A549 treated with dexamethasone at 1 μM for 4 hours (cell line): ENCODE measurements at places on chromosomes 3 and 15. TPM values are rescaled to one million over a fixed set of nuclear protein-coding genes. Genes with fewer than 3 reads are reported as not detected.

FOXL2NB gene
- total RNA-seq = 0.56 to 1.8 TPM (median 1.2 TPM) in 5 replicates

UBL7 gene
- 36.9 to 41.9 TPM (median 41.5 TPM) in 5 replicates for total RNA-seq

GOLGA8T gene
- 1.1 to 1.9 TPM (median 1.6 TPM) in 5 replicates for total RNA-seq

WDR93 gene
- 0.10 to 0.27 TPM (median 0.17 TPM) in 5 replicates for total RNA-seq

NME9 gene
- total RNA-seq = 0.14 TPM in 1 of 5 replicates, not detected in the others

CGNL1 gene
- total RNA-seq = 0.60 to 0.80 TPM (median 0.73 TPM) in 5 replicates

CHST14 gene
- total RNA-seq = 14.0 to 20.1 TPM (median 17.6 TPM) in 5 replicates

ITIH1 gene
- 0.06 TPM in 1 of 5 replicates, not detected in the others for total RNA-seq

SLCO2A1 gene
- 0.16 to 0.38 TPM (median 0.20 TPM) in 5 replicates for total RNA-seq

SOX14 gene
- total RNA-seq = not detected in 5 replicates

DAZL gene
- total RNA-seq = not detected in 5 replicates

SLC24A1 gene
- 3.4 to 6.0 TPM (median 4.6 TPM) in 5 replicates for total RNA-seq

NSMCE3 gene
- total RNA-seq = 15.3 to 16.3 TPM (median 16.0 TPM) in 5 replicates
